ENCODE measurements at places on chromosomes 5 and 9.

DNA sequence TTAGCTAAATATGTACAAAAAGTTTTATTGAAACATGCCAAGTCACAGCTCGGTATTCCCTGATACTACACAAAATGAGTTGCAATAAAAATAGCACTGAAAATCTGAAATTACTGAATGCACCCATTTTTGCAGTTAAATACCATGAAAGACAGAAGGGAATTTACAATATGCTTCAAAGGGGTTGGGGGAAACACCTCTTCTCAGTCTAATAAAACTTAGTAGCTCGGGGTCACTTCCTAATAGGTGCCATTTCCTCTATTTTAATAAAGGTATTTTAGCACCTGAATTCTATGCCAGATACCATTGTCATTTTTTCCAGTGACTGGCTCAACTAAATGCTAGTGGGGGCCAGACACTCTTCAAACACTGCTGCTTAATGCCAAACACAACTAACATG, 204.1 kb upstream of the MEF2C start:
- DNase-seq: no peak

- no peak for DNase-seq
Measured at GRCh38 chr9:26746357-26747072, 146.1 kb downstream of the CAAP1 start.

DNA sequence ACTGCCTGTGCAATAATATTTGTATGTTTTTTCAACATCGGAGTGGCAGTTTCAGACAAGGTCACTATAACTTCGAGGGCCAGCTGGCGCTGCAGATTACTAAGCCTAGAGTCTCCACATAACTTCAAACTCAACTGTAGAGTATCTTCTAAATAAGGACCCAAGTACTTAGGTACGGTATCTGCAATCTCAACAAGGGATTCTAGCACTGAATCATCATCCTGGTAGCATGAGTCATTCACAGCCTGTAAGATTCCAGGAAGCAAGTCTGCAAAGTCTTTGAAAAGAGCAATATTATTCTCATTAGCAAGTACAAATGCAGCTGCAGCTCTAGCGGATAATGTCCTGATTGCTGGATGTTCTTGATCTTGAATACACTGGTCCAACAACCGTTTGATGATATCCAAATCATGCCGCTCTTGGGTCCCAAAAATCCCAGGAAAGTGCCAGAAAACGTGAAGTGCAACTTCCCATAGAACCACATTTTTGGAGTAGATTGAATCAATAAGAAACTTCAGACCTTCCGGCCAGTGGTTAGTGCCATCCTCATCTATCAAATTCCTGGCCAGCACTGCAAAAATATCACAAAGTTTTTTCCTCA, 654 bp downstream of the RANBP6 start:
- DNase-seq: no peak

DNA sequence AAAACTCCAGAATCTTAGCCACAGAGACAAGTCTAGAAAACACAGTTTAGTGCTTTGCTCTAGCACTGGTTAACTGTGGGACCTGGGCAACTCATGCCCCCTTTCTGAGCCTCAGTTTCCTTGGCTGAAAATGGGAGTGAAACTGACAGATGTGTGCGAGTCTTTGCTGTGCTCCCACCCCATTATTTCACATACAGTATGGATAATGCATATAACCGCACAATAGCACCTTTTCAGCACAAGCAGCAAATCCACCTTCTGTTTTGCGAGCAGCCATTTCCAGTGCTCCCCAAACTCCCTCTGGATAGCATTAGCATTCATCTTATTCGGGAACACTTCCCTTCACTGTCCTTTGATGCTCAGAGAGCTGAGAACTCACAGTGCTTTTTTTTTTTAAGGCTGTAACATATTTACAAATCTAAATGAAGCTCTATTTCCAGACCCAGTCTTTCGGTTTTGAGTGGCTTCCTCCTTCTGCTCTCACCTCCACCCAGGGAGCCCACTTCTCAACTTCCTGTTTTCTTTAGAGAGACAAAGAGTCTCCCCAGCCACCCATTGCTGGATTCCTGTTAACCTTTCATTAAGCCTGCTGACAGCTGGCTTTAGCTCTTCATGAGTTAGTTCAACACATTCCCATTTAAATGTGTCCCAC, 49.2 kb downstream of the TIMD4 start:
- DNase-seq: peak; percentile 59

- DNase-seq: no peak
Measured at GRCh38 chr5:173314166-173314952, 13.9 kb downstream of the STC2 start.

DNA sequence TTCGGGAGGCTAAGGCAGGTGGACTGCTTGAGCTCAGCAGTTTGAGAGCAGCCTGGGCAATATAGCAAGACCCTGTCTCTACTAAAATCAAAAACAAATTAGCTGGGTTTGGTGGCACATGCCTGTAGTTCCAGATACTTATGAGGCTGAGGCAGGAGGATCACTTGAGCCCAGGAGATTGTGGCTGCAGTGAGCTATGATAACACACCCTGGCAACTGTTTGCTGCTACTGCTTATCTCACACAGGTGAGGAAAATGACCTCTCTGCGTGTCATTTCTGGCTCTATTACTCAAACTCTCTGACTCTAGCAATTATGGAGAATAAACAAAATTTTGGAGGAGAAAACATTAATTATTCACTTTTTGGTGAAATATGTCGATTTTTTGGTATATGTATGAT, 45.3 kb upstream of the TMC1 start:
- DNase-seq: no peak

DNA sequence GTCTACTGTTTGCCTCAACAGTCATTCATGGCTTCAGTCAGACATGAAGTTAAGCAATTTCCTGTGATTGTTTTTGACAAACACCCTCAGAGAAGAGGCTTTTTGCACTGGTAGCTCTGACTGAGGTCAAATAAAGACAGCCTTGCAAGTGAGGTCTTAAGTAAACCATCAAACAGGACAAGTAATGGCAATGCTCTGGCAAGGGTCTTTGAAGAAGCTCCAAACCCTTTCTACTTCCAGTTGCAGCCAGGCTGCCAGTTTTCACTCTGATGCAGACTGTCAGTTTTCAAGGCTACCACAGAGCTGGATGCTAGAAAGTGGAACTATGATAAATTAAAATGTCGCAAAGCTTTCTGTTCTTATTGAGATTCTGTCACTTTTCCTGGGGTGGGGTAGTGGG, 421.5 kb upstream of the PTGER4 start:
- no peak for DNase-seq

DNA sequence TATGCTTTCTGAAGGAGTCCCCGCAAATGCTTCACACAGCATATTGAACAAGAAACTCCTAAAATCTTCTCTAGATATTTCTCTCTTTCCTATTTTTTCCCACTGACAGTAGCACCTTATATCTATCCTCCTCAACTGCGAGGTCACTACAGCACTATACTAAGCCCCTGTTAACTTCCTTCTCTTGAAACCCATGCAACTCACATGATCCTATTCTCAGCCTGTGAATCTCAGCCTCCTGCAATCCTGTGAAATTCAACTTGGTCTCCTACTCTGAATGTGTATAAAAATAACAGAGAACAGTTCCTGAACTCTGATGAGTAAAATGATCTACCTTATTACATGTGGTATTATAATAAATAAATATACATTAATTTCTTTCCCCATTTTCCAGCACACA, 6.1 kb upstream of the PLGRKT start:
- no peak for DNase-seq

- DNase-seq: peak; percentile 24
Measured at GRCh38 chr5:179908528-179908927, 831 bp upstream of the TBC1D9B start.

GRCh38 chr9:87663556-87663955, 62.4 kb upstream of the CTSL start:
- DNase-seq: no peak

DNA sequence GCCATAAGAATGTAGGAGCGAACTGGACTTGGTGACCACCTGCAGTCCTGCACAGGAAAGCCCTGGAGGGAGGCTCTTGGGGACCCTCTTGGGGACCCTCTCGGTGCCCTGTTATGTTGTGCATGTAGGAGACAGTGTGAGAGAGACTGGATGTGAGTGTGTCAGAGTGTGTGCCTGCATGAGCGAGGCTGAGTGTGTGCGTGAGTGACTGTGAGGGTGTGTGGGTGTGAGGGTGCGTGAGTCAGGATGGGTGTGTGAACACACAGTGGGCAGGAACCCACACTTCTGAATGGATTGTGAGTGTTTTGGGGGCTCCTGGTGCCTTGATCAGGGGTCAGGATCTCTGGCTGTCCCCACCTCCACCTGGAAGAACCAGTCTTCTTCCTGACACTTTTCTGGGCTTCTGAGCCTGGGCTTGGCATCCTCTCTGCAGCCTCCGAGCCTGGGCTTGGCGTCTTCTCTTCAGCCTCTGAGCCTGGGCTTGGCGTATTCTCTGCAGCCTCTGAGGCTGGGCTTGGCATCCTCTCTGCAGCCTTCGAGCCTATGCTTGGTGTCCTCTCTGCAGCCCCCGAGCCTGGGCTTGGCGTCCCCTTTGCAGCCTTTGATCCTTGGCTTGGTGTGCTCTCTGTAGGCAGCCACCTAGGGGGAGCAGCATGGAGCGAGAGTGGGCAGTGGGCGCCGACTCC, 25.6 kb upstream of the ANKRD33B start:
- DNase-seq: no peak

- peak; percentile 25 for DNase-seq
Measured at GRCh38 chr5:30832519-30832918, 361.0 kb upstream of the CDH6 start.

DNA sequence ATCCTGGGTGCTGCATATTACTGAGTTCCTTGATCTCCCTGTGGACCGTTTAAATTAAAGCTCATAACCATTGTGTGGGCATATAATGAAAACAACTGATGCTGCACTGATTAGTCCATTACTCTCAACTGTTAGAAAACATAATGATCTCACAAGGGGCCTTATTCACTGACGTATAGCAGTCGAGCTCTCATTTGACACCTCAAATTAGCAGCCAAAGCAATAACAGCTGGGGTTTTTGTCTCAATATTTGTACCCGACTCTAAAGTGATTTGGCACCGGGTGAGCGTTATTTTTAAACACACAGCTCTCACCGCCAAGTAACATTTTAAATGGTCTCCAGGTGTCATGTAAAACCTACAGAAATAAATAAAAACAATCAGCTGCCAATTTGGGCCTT, 252.2 kb upstream of the PANK3 start:
- DNase-seq: no peak

DNA sequence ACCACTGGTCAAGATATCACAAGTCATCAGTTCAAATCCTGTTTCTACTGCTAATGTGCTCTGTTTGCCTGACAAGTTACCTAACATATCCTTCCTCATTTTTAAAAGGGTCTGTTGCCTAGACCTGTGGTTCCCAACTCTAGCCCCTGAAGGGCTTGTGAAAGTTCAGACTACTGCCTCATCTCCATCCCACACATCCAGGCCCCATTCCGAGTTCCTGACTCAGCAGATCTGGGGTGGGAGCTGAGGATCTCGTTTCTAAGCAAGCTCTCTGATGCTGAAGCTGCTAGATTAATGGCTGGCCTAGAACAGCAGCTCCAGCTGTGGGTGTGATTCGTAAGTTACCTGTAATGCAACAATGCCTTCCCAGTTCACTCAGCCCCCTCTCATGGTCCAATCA, 32.5 kb downstream of the S1PR3 start:
- DNase-seq: no peak

DNA sequence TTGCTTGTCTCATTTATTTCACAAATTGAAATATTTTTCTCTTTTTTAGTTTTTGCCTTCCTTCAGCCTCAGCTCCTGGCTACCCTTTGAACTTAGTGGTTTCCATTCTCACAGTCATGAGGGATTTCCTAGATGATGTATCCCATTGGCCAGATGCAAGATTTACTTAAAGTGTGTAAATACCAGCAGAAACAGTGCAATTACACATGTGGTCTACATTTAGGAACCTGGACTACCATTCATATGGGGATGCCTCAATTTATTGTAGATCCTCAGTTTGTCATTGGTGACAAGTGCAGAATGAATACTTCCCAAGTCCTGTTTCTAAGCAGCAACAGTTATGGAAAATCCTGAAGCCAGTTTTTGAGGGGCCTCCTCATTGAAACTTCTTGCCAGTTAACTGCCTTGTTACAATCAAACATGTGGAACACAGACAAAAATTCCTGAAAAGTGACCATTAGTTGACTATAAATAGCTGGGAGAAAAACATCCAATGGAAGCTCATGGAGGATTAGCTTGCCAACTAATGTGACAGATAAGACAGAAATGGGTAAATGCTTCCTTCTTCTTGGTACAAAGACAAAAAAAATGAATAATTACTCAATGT, 113.6 kb upstream of the FER start:
- DNase-seq: no peak

GRCh38 chr5:111589316-111589715, 77.0 kb upstream of the STARD4 start:
- no peak for DNase-seq

DNA sequence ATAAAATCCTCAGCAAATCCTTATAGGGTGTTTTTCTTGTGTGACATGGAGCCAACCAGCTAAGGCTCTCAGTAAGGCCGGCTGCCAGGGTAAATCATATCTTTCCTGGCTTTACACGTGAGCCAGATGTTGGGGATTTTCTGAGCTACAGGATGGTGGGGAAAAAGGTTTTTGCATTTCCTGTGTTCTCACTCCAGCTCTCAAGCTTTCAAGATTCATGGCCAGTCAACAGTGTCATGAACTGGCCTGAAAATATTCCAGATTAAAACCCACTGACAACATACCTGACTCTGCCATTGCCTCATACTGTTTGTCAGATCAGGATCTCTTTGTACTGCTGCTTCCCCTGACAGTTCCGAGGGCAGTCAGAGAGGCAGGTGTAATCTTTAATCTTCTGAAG, 306.9 kb downstream of the GLIS3 start:
- no peak for DNase-seq

DNA sequence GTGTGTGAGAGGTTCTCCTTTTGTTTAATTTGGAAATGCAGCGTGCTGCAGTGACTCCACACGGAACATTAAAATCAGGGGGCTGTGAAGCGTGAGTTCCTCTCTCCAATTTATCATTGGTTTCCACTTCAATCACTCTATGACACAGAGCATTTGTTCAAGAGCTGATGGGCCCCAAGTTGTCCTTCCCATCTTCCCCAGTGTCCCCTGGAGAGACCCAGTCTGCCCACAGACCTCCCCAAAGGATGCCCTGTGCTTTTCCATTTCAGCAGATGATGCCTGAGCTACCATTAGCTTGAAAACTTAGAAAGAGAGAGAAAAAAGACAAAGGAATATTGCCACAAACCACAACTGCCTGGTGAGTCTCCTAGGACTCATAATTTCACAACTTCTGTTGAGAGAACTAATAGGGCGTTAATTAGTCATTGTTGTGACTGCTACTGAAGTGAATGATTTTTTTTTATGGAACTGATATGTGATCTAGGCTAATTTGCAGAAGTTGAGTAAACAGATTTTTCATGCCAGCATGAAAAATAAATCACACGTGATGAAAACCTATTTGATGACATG, 772.7 kb downstream of the SEMA5A start:
- DNase-seq: no peak

- no peak for DNase-seq
Measured at GRCh38 chr5:72472031-72472430, 35.2 kb downstream of the ZNF366 start.

- no peak for DNase-seq
Measured at GRCh38 chr5:127650022-127650421, 1.1 kb downstream of the CTXN3 start.

- no peak for DNase-seq
Measured at GRCh38 chr9:105330755-105331154, 86.3 kb downstream of the SLC44A1 start.

GRCh38 chr5:147782110-147783028, at the start of gene JAKMIP2:
JAKMIP2 (minus strand) TSS chr5:147782728; CDS start chr5:147671806, 110,922 bp downstream.
- DNase-seq: peak; percentile 98
